D341Med (cell line): ENCODE measurements at places on chromosomes 16 and 17.

DNA sequence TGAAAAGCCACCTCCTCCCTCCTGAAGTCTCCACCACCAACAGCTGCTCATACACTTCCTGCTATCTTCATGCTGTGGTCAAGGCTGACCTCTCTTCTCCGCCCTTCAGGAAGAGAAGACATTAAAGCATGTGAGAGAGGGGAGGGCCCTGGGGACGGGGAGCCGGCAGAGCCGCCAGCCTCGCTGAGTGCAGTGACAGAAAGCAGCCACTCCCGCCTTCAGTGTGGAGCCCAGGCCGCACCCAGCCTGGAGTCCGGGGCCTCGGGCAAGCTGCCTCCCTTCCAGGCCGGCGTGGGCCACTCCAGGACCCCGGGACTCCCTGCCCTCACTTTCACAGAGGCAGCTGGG, 94.7 kb upstream of the TNRC6C start:
- DNase-seq = no peak

- DNase-seq = no peak
Observed at GRCh38 chr17:43588121-43588520, 42.0 kb upstream of the ETV4 start.

DNA sequence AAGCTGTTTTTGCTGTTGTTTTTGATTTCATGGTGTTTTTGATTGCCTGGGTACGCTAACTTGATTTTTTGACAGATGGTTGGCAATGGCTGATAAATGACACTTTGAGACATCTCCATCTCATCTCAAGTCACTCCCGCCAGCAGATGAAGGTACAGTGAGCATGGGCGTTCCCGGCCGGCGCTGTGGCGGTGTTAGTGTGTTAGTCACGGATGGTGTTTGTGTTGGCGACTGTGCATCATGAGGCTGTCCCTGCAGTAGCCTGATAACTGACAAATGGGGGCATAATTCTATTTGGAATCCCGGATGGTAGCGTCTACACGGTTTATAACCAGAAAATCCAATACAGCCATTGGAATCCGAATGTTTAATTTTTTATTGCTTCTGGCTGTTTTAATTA, 81.6 kb upstream of the ZNF750 start:
- DNase-seq = no peak

DNA sequence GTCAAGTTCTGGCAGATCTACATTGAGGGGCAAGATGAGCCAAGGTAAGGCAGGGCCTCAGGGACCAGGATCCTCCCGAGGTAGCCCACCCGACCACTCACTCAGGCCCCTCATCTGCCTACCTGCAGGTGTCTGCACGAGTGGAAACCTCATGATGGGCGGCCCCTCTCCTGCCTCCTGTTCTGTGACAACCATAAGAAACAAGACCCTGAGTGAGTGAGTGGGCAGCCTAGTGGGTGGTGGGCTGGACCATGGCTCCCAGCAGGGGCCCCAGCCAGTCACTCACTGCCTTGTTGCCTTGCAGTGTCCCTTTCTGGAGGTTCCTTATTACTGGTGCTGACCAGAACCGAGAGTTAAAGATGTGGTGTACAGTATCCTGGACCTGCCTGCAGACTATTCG, 5.4 kb downstream of the EDC4 start:
- DNase-seq = no peak

GRCh38 chr17:79517827-79518584, 92.8 kb downstream of the RBFOX3 start:
- no peak for DNase-seq

GRCh38 chr17:15265131-15265530, at the start of gene PMP22:
Gene PMP22, minus strand, starts transcription at chr17:15265326. Its CDS starts 4,599 bp downstream, at chr17:15260727.
- no peak for DNase-seq

DNA sequence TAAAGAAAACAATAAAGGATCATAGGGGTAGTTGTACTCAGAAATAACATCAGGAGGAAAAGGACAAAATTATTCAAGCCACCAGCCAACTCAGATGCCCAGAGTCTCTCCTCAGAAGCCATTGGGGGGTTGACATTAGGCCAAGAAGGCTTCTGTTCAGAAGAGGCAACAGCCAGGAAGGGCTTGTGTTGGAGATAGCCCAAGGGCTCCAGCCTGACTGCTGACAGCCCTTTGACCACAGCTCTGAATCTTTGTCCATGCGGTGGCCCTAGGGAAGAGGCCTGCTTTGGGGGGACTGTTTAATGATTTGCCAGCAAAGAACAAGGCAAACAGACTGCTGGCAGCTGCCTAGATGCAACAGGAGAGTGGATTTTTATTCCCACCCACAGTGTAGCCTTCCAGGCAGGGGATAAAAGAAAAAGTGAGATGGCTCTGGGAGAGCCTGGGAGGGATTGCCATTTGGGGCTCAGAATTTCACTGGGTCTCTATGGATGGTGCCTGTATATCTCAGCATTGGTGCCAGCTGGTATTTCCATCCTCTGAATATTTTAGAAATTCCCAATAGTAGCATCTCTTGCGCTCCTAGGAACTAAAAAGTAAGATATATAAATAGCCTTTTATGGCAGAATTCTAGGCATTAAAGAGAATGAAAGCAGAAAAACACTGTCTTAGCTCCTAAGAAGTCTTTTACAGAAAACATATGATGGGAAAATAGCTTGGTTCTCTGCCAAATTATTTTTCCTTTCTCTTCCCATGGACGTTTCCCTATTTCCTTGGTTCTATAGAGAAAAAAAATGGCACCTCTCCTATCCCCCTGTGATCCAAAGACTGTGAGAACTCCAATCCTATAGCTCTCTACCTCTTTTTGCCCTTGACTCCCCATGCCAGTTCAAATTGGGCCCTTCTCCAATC, 29.4 kb upstream of the SUPT4H1 start:
- DNase-seq = no peak

DNA sequence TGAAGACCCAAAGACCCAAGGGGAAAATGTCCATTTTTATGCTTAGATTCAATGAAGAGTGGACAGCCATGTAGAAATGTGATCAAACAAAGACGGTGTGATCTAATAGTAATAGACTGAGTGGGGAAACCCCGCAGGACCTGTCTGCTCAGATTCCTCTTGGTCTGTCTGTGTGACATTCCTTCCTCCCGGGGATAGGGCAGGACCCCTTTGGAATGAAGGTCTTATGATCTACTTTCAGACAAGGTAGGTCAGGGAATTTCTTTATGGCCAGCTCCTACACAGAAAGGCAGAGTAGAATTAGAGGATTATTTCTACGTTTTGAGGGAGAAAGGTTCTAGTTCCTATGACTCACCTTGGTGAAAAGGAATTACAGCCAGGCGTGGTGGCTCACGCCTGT, 267.6 kb downstream of the STX8 start:
- no peak for DNase-seq

- no peak for DNase-seq
Observed at GRCh38 chr16:10777356-10777755, 33.7 kb downstream of the NUBP1 start.

DNA sequence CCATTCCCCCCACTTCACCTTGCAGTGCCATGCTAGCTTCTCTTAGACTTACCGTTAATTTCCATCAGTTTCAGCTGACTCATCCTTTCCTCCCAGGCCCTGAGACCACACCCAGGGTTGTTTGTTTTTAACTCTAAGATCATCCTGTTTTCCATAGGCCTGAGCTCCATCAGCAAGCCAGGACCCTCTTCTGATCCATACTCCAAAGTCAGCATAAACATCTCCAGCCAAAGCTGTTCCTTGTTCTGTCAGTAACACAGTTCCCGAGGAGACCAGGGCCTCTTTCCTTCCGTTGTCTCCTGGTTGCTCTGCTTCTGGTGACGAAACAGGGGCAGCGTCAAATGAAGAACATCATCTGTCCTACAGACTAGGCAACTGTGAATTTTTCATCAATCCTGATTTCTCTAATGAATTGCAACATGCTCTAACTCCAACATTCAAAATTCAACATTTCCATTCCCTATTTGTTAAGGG, 83.8 kb upstream of the HNF1B start:
- DNase-seq = no peak

DNA sequence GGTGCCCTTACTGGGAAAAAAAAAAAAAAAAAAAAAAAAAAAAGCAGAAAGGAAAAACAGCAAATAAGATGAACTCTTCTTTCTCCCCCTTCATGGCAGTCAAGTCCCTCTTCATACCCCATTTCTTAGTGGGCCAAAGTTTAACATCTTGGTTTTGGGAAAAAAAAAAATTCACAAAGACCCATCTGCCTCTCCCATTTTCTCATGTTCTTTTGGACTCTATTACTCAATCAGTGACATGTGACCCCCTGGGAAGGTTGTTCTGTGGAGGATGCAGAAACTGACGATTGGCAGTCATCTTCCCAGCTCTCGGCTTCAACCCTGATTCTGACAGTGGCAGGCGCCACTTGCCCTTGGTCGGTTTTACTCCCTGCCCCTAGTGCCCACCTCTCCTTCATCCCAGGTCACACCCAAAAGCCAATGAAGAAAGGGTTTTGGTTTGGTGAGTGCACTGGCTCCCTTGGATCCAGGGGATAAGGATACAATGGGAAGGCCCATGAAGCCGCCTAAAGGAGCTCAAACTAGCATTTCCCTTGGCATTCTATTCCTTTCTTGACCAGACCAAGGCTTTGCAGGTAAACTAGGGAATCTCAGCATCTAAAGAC, 60.7 kb upstream of the TBX2 start:
- no peak for DNase-seq

GRCh38 chr16:87086575-87086974, 230.6 kb downstream of the C16orf95 start:
- no peak for DNase-seq

DNA sequence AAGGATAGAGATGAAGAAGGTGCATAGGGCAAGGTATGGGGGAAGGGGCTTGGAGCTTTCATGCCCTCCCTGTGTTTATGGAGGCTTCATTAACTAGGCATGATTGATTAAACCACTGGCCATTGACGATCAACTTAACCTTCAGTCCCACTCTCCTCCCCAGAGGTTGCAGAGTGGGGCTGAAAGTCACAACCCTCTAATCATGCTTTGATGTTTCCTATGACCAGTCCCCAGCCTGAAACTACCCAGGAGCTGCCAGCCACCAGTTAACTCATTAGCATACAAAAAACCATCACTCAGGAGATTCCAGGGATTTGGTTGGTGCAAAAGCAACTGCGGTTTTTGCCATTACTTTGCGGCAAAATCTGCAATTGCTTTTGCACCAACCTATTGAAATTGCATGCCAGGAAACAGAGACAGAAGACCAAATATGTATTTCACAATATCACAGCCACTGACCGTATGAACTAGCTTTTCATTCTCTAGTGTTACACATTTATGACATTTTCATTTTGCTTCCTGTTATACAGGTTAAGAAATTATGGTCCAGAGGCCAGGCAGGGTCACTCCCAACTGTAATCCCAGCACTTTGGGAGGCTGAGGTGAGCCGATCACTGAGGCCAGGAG, 5.4 kb downstream of the GFOD2 start:
- DNase-seq = no peak

GRCh38 chr17:54028986-54029580, 206.4 kb downstream of the KIF2B start:
- DNase-seq = no peak

DNA sequence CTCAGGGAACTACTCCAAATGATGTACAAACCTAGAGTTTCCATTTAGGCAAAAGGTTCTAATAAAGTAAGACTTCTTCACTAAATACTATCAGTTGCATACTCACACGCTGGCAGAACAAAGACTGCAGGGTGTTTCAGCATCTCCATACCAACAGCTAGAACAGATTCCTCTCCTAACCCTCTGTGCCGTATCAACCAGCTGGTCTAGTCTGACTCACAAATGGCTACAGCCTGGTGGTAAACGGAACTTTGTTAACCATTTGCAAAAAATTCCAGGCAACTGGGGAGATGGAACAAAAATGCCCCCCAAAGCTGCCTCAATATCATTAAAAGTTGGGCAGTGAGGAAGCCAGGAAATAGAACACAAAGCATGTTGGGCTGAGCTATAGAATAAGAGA, 217.1 kb downstream of the GRIN2A start:
- DNase-seq = no peak

GRCh38 chr17:50487213-50488096, 8.8 kb downstream of the RSAD1 start:
- DNase-seq = no peak

DNA sequence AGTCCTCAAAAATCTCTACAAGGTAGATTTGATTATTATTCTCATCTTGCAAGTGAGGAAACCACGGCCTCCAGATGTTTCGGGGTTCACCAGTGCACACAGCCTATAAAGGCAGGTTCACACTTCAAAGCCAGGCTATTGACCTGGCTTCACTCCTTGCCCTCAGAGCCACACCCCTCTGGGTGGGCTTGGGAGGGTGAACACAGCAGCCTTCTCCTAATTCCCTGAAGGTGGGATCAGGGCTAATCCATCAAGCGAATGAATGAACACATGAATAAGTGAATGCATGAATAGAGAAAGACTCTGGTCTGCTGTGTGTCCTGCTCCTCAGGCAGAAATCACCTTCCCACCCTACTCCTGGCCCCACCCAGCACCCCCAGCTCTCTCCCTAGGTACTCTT, 139.0 kb downstream of the CYLD start:
- no peak for DNase-seq

- no peak for DNase-seq
Observed at GRCh38 chr16:67555795-67556212, 6.5 kb upstream of the CTCF start.

- DNase-seq = no peak
Observed at GRCh38 chr16:86580063-86580790, 1.9 kb downstream of the FOXL1 start.

- no peak for DNase-seq
Observed at GRCh38 chr16:22216191-22216831, 10.2 kb downstream of the EEF2K start.

DNA sequence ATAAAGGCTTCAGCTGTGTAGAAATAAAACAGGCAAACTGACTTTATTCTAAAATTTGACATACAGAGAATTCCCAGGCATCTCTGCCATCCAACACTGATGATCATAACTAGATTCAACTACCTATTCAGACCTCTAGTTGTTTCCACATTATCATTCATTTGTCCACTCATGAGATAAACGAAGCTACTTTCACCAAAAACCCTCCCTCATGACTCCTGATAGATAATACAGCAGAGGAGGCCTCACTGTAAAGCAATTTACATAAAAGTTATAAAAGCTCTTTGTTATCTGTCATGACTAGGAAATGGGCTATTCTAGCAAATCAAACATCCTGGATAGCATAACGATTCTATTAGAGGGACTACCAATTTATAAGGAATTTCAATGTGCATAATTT, 19.6 kb upstream of the RFFL start:
- no peak for DNase-seq

DNA sequence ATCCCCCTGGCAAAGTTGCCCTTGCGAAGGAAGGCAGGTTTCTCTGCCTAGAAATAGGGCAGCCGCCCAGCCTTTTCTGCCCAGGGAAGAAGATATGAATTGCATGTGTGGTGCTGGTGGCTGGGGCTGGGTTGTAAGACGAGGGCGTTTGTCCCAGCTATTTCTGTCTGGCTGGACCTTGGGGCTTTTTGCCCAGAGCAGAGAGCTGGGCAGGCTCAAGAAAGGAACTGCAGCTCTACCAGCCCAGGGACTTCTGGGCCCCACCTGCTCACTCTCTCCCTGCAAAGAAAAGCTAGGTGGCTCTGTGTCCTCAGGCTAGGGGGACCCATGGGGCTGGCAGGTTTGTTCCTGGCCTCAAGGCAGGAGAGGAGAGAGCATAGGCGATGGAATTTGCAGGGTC, 586 bp downstream of the CACNG1 start:
- DNase-seq = no peak

GRCh38 chr17:49390548-49391324, 23.9 kb downstream of the PHB1 start:
- DNase-seq = no peak

GRCh38 chr16:53515259-53515658, 12.2 kb upstream of the AKTIP start:
- no peak for DNase-seq
